Islet precursor cell (in vitro differentiated cells): ENCODE measurements at places on chromosomes 2 and 18.

DNA sequence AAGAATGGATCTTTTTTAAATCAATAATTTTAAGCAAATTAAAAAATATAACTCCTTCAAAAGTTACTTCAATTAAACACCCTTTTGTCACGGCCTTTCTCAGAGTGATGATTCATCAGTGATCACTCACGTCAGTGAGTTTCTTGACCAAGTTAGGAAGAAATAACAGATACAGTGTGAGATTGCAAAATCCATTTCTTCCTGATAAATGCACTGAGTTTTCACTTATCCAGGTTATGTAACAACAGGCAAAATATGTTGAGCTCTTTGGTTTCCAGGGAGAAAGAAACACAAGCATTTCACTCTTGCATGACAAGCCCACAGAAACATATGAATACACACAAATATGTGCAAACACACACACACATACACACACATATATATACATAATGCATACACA, 195.9 kb upstream of the CYRIA start:
- no peak for DNase-seq

- no peak for DNase-seq
Observed at GRCh38 chr18:77141401-77142118, 9.0 kb upstream of the MBP start.

GRCh38 chr2:12073217-12073852, 326.9 kb downstream of the LPIN1 start:
- no peak for DNase-seq

GRCh38 chr18:7349181-7349837, 118.4 kb downstream of the LRRC30 start:
- no peak for DNase-seq

DNA sequence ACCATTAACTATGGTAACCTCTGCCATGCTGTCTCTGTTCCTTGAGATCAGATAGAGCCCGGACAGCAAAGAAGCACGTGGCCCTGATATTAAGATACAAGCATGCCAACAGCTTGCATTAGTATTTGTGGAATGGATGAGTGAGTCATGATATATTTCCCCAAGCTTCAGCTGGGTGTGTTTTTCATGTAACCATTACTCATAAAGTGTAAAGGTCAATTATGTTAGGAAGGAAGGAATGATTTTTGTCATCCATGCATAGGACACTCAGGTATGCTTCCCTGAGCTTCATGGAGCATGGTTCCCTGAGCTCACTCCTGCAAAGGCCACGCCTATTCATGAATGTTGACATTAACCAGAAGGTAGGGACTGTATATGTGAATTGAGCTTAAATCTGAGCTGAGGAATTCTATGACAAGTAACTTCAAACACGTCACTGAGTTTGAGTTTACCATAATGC, 74.6 kb downstream of the ARL4C start:
- DNase-seq: no peak

- no peak for DNase-seq
Observed at GRCh38 chr18:2707551-2708168, 52.1 kb downstream of the SMCHD1 start.

GRCh38 chr2:145399131-145399530, 879.2 kb upstream of the ZEB2 start:
- DNase-seq: no peak

- DNase-seq: no peak
Observed at GRCh38 chr2:130756874-130757668, 1.7 kb downstream of the AMER3 start.

GRCh38 chr2:189540551-189540950, 40.0 kb downstream of the SLC40A1 start:
- no peak for DNase-seq

DNA sequence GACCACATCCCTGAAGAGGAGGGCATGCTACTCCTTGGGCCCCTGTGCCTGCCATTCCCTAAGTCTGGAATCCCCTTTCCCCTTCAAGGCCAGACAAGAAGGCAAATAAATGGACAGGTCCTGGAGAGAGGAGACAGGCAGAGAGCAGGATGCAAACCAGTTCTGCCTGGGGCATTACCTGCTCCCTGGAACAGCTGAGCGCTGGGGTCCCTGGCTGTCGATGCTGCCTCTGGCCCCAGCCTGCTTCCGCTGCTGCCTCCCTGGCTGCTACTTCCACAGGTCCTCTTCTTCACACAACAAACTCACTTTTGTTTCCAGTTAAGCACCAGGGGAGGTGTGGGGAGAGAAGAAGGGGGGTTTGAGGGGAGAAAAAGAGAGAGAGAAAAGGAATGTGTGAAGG, 53.1 kb downstream of the SLC4A5 start:
- DNase-seq: peak; percentile 76

DNA sequence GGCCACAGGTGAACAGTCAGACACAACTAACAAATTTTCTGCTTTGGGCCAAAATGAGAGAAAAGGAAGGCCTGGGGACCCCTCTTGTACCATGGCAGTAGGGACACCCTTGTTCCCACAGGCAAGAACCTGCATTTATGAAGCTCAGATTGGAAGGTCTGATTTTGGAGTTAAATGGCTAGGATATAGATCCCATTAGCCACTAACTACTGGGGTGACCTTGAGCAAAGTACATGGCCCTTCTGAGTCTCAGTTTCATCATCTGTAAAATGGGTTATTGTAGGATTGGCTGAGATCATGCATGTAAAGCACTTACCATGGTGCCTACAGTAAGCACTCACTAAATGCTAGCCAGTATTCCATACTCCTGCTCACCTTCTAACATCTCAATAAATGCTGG, 101.6 kb upstream of the DAPL1 start:
- DNase-seq: no peak
